M059J (cell line): ENCODE measurements at places on chromosomes 2 and 18.

- DNase-seq, result no peak
Observed at GRCh38 chr2:3039188-3040065, 338.2 kb downstream of the EIPR1 start.

DNA sequence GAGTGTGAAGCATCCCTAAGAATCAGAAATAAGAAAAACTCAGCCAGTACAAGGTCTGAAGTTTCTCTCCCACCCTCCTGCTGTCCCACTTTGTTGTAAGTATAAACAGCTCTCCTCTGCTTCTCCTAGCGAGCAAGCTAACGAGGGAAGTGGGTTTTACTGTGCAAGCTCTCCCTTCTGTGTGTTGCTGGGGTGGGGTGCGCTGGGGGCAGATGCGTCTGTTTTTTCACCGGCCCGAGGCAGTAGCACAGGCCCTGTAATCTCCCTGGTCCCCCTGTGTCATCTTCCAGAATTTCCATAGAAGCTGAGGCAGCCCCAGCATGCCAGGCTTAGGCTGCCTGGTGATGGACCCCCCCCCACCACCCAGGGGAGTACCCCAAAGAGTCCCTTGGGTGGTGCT, 9.4 kb upstream of the CXCR4 start:
- no peak for DNase-seq

DNA sequence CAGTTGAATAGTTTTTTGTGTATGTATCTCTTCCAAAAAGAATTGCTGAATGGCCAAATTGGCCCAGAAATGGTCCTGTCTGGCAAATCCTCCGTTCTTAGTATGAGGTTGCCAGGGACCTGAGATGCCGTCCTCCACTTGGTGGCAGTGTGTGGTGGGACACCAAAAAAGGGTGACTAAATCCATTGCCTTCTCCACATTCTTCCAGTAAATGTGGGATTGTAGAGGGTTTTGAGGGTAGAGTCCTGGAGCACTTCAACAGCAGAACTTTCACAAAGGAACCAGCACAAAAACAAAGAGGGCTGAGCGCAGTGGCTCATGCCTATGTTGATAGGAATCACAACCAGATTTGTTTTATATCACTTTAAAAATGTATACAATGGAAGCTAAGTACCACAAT, 199.9 kb downstream of the BCL2 start:
- DNase-seq, result peak; percentile 15

- DNase-seq, result no peak
Observed at GRCh38 chr2:54579682-54580620, 123.8 kb downstream of the SPTBN1 start.

- peak; percentile 23 for DNase-seq
Observed at GRCh38 chr2:121635371-121635770, 13.9 kb downstream of the CLASP1 start.

DNA sequence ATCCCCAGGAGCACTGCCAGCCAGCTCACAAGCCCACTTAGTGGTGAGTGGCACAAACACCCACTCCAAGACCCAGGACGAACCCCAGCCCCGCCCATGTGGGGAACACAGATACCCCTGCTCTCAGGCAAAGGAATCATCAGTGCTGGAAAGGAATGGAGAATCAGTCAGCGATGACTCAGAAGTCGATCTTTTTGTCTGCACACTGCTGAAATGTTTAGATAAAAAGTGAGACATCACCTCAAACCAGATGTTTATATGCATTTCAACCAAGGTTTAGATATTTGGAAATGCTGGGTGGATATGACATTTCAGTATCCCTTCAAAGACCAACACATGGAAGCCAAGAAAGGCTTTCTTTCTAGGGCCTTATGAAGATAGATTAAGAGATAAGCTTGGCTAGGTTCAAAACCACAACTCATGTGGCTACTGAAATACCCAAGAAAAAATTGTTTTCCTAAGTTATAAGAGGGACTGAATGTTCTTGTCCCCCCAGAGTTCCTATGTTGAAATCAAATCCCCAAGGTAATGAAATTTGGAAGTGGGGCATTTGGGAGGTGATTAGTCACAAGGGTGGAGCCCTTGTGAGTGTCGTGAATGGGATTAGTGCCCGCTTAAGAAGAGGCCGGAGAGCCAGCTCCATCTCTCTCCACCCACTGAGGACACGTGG, 43.7 kb downstream of the POU3F3 start:
- DNase-seq, result peak; percentile 28

DNA sequence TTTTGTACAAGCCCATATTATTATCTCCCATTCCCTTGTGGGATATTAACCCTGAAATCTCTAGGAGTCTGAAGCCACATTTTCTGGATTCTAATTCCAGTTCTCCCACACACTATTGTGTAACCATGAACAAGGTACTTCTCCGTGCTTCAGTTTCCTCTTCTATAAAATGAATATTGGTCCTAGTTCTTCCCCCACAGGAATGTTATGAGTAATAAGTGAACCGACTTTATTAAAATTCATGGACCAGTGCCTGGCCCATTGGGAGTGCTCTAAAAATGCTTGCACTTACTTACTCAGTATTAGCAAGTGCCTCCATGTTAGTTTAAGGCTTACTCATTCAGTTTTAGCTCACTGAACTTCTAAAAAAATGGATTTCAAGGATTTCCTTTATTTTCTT, 1.4 kb upstream of the ACMSD start:
- DNase-seq, result peak; percentile 89

GRCh38 chr18:76447258-76447890, 47.7 kb downstream of the ZNF516 start:
- DNase-seq, result no peak

GRCh38 chr2:181142514-181142913, 162.1 kb downstream of the UBE2E3 start:
- DNase-seq, result no peak

GRCh38 chr2:231228974-231229529, 30.6 kb downstream of the ARMC9 start:
- DNase-seq, result no peak

DNA sequence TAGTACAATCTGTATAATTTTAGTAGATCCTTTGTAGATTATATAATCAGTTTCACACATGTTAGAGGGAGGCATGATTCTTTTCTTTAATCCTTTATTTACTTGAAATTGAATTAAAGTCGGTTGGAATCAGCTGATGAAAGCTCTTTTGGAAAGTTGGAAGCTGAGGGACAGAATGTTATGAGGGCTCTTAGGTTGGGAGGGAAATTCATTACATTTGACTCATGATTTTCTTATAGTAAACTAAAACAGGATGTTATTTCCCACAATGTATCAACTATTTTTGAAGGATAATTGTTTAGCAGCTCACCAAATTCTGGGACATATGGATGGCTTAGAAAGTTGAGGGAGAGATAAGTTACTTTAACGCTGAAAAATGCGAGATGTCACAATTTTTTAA, 52.7 kb upstream of the TMEFF2 start:
- peak; percentile 9 for DNase-seq

- DNase-seq, result no peak
Observed at GRCh38 chr2:121476684-121477083, 54.0 kb upstream of the RNU4ATAC start.

DNA sequence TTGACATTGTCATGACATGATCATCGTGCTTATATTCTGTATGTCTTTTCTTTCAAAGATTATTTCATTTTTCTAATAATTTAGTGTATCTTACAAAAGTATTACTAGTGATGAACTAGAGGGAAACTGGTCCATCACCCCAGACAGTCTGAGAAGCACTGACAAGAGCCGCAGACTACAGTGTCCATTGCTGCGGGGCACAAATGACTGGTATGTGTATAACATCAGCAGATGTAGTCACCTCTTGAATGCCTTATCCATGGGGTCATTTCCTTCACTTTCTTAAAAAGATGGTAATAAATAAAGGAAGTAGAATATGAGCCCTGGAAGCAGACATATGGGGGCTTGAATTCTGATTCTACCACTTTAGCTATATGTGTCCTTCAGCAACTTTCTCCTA, 29.6 kb downstream of the NEMP2 start:
- peak; percentile 11 for DNase-seq

DNA sequence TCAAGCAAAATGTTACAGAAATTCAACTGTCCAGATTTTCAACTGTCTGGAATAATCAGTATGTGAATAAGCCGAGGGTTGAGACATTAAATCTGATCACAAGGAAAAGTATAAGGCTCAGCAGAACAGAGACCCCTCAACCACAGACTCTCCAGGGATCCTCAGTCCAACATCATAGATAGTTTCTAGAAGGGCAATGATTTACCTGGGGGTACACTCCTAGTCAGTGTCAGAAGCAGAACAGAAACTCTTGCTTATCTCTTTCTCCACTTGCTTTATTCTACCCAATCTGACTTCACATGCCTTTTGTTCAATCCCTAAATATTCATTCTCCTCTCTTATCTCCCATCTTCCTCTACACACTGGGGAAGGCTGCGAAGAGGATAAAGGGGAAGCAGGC, 36.4 kb downstream of the ICOS start:
- DNase-seq, result no peak

DNA sequence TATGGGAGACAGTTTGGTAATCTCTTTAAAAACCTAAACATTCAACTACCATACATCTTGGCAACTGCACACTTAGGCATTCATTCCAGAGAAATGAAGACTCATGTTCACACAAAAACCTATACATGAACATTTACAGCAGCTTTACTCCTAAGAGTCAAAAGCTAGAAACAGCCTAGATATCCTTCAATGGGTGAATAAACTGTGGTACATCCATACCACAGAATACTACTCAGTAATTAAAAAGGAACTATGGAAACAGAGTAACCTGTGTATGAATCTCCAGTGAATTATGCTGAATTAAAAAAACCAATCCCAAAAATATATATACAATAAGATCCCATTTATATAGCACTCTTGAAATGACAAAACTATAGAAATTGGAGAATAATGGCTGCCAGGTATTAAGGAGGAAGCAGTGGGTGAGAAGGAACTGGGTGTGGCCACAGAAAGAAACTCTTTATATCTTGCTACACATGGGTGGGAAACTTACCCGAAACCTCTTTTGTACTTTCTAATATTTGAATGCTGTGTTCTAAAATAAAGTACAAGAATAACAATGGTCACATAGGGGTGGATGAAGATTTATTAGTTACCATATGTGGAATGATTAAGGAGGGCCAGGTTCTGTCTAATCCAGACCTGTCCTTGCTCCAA, 13.7 kb downstream of the SESTD1 start:
- DNase-seq, result no peak

GRCh38 chr18:78662879-78663278, 316.7 kb upstream of the SALL3 start:
- DNase-seq, result no peak

DNA sequence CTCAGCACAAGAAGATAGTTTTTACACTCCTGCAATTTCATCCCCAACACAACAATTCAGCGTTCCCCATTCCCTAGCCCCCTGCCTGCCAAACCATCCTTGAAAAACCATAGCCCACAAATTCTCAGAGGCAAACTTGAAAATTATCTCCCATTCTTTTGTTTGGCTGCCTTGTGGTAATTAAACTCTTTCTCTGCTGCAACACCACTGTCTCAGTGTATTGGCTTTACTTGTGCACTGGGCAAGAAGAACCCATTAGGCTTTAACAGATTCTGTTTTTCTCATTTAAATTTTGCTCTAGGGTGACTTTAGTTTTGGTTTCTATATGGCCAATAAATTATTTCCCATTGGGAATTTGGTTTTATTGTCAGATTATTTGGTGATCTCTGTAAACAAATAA, 23.2 kb upstream of the FTCDNL1 start:
- DNase-seq, result no peak

- no peak for DNase-seq
Observed at GRCh38 chr2:126221506-126221905, 434.5 kb upstream of the GYPC start.

GRCh38 chr2:233075141-233075965, 15.2 kb downstream of the INPP5D start:
- no peak for DNase-seq

DNA sequence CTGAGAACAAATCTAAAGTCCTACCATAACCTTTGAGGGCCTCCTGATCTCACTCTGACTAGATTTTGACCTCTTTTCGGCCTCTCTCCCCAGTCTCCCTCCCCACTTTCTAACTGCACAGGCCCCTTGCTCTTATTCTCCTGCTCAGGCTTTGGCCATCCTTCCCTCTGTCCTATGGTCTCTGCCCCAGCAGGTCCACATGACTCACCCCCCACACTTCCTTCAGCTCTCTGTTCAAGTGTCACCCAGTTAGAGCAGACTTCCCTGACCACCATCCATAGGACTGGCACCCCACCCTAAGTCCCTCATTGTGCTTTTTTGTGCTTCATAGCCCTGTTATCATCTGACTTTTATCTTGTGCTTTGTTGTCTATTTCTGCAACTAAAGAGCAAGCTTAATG, 41.2 kb upstream of the NT5C1B start:
- DNase-seq, result no peak

DNA sequence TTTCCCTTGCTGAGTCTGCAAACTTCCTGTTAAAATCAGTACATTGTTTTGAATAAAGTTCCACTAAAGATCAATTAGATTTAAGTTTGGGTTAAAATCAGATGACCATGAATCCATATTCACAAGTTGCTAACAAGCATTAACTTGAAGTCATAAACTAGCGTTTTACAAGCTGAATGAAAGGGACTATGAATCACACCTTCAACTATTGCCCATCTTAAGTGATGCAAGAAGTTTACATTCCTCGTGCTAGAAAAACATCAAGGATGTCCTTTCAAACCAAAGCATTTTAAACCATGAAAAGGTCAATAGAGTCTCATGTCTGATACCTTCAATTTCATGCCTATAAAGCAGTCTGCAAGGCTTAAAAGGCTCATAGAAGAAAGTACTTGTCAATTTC, 257.2 kb upstream of the SYT4 start:
- DNase-seq, result peak; percentile 12

- DNase-seq, result no peak
Observed at GRCh38 chr2:22274661-22275060, 1110.3 kb upstream of the KLHL29 start.

GRCh38 chr2:147364597-147364996, 480.2 kb upstream of the ACVR2A start:
- peak; percentile 13 for DNase-seq

DNA sequence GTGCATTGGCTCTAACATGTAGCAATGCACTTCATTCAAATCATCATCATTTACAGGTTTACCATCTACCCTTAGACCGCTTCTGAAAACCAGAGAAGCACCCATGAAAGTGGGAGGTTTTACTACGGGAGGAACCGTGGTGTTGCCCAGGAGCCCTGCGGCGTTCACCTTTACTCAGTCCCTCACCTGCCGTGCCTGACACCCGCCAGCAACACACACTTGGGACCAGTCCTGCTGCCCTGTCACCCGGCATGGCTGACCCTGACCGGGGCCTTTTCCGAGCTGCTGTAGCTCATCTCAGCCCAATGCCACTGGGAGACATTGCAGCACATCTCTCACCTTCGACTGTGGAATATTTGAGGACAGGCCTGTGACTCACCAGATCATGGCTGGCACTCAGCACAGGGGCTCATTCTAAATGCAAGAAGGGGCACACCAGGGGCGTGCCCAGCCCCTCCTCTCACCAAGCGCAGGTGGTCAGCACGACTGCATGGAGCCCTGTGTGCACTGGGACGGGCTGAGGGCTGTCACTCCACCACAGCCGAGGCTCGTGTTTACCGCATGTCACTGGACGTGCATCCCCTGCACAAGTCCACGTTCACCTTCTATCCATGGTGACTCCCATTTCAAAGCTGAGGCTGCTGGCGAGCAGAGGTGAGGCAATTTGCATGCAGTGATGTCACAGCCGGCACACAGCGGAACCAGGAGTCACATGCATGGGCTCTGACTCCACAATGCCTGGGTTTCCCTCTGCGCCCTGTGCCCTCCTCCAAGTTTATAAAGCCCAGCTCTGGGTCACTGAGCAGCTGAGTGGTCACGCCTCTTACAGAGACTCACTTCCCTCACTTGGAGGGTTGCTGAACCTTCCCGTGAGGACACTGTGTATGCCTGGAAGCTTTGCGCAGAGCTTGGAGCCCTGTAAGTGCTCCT, 76.7 kb upstream of the SNTG2 start:
- DNase-seq, result no peak

GRCh38 chr2:65429786-65430602, 2.4 kb downstream of the SPRED2 start:
- DNase-seq, result no peak
